ENCODE measurements at places on chromosomes 1 and 21. TPM values are rescaled to one million over a fixed set of nuclear protein-coding genes. Genes with fewer than 3 reads are reported as not detected.

GRCh38 chr1:100811808-100812207, 82.8 kb downstream of the EXTL2 start:
- no peak for DNase-seq
- H3K36me3 ChIP-seq = no peaks in the 10 kb centered on the region
- no peaks in the 10 kb centered on the region for H3K4me1 ChIP-seq
- H3K27ac ChIP-seq = no peak overlapping the region

DNA sequence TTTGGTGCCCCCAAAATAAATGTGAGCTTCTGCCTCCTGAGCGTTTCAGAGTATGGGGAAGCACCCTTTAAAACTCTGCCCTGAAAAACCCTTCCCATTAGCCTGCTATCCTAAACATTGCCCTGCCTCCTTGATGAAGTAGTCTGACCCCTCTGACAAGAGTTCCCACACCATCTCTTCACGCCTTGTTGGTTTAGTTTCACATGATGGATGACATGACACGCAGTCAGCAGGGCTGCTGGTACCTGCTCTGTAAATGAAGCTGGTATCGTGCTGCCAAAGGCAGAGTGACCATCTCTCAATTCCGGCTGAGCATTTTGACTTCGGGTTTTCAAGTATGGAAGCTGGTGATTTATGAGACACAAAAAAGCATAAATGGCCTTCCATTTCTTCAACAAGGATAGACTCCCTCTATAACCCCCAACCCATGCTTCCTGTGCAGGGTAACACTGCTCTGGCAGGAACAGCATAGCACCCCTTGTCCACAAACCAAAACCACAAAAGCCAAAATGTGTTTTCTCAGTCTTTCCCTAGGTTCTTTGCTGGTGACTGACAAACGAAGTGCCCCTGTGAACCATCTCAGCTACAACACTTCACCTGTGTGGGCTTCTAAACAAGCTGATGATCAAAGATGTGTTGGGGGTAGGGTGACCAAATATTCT, 444.6 kb downstream of the NUF2 start:
- H3K27ac ChIP-seq = no peak overlapping the region
- H3K4me3 ChIP-seq = no peak overlapping the region
- no peaks in the 10 kb centered on the region for H3K36me3 ChIP-seq

DNA sequence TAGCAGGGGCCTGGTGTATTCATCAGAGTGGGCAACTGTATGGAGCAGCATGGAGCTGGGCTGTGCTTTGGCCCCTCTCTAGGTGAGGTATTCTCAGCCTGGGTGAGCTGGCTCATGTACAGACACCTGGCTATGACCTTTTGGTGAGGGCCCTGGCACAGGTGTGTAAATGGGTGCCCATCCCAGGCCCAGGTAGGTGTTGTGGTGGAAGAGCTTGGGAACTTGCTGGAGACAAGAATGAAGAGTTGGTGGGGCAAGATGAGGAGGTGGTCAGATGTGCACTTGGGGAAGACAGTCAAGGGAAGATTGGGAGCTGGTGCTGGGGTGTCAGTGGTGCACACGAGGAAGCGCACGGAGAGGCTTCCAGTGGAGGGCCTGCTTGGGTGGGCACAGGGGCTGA, 95.5 kb downstream of the TRIM11 start:
- H3K4me1 ChIP-seq = no peaks in the 10 kb centered on the region
- H3K27me3 ChIP-seq = no peaks in the 10 kb centered on the region
- H3K27ac ChIP-seq = no peak overlapping the region
- DNase-seq = no peak
- no peak overlapping the region for H3K4me3 ChIP-seq

GRCh38 chr1:196056966-196057365, 551.3 kb downstream of the KCNT2 start:
- H3K4me3 ChIP-seq = no peak overlapping the region
- no peaks in the 10 kb centered on the region for H3K27me3 ChIP-seq
- H3K4me1 ChIP-seq = no peaks in the 10 kb centered on the region
- no peak overlapping the region for H3K27ac ChIP-seq

GRCh38 chr1:230268371-230269170, 157.6 kb downstream of the PGBD5 start:
- H3K4me3 ChIP-seq = no peak overlapping the region
- no peak for DNase-seq
- H3K27me3 ChIP-seq = no peaks in the 10 kb centered on the region
- H3K4me1 ChIP-seq = peaks cover 34% of the 10 kb centered on the region
- H3K36me3 ChIP-seq = no peaks in the 10 kb centered on the region

GRCh38 chr1:24955161-24955560, 25.1 kb upstream of the RUNX3 start:
- H3K27ac ChIP-seq = no peak overlapping the region
- no peaks in the 10 kb centered on the region for H3K36me3 ChIP-seq
- DNase-seq = no peak
- no peaks in the 10 kb centered on the region for H3K4me1 ChIP-seq

DNA sequence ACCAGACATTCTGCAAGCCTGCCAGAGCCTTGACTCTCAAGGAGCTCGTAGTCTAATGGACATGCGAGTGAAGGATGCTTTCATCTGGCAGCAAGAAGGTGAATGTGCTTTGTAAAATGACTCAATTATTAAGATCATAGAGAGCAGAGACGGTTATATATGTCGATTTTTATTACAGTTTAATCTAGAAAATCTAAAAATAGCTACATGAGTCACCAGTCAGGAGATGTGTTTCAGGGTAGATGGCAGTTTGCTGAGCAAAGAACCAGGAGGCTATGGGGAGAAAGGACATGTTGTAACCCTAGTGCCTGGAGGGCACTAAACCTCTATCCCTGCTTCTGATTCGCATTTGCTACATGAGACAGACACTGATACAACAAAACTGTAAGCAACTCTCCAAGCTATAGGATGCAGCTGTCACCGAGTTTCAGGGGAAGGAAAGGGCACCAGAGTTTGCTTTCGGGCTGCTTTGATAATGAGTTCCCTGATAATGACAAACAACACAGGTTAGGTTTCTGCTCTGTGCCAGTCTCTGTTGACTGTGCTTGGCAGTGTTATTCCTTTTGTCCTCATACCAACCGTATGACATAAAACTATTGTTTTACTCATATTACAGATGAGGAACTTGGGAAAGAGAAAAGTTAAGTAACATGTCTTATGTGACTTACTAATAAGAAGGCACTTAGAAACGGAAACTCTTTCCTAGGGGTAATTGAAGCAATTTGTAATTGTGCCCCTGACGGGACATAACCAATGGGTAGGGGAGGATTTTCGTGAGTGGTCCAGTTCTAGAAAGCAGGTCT, 43.2 kb downstream of the C1orf198 start:
- peaks cover 74% of the 10 kb centered on the region for H3K4me1 ChIP-seq
- H3K27me3 ChIP-seq = no peaks in the 10 kb centered on the region
- DNase-seq = no peak
- H3K36me3 ChIP-seq = no peaks in the 10 kb centered on the region

GRCh38 chr1:15090373-15090772, 63.2 kb upstream of the TMEM51 start:
- no peak overlapping the region for H3K4me3 ChIP-seq
- no peak overlapping the region for H3K27ac ChIP-seq
- H3K4me1 ChIP-seq = no peaks in the 10 kb centered on the region

GRCh38 chr1:92365378-92366039, 66.7 kb downstream of the RPAP2 start:
- DNase-seq = no peak
- no peak overlapping the region for H3K27ac ChIP-seq
- no peaks in the 10 kb centered on the region for H3K27me3 ChIP-seq
- H3K4me1 ChIP-seq = no peaks in the 10 kb centered on the region

GRCh38 chr1:159302095-159302494, at the start of gene FCER1A:
Gene FCER1A (plus strand): TSS chr1:159302336. CDS start chr1:159302365, 29 bp downstream.
- H3K27ac ChIP-seq = no peak within 1 kb of the TSS
- H3K27me3 ChIP-seq = no peaks in the 10 kb centered on the region
- H3K4me3 ChIP-seq = no peak within 1 kb of the TSS
- DNase-seq = no peak

- peaks cover 8% of the 10 kb centered on the region for H3K4me1 ChIP-seq
- no peak overlapping the region for H3K4me3 ChIP-seq
- no peak overlapping the region for H3K27ac ChIP-seq
- H3K27me3 ChIP-seq = no peaks in the 10 kb centered on the region
These were observed 64.6 kb downstream of the ERI3 start for GRCh38 chr1:44290250-44291094.

- H3K4me3 ChIP-seq = peak overlapping the region; percentile 95
- peaks cover 40% of the 10 kb centered on the region for H3K4me1 ChIP-seq
- no peak for DNase-seq
- peak overlapping the region; percentile 92 for H3K27ac ChIP-seq
These were observed 3.0 kb downstream of the APP start for GRCh38 chr21:26167593-26167992.

DNA sequence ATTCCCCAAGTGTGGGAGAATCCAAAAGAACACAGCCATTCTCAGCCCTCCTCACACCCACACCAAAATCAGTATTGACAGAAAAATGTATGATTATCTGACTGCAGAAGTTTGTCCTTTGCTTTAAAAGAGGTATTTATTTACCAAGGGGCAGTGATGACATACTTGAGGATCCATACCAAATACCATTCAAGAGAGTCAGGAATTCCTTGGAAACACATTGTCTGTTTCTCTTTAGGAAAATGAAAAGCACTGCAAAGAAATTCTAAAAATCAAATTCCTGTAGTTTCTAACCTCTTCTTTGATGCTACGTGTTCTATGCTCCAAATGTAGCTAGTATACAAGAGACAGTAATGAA, 509.6 kb upstream of the CXADR start:
- H3K27ac ChIP-seq = no peak overlapping the region
- H3K27me3 ChIP-seq = no peaks in the 10 kb centered on the region
- H3K36me3 ChIP-seq = no peaks in the 10 kb centered on the region
- no peak for DNase-seq
- H3K4me3 ChIP-seq = no peak overlapping the region
- no peaks in the 10 kb centered on the region for H3K4me1 ChIP-seq

GRCh38 chr1:181173761-181174447, 85.4 kb downstream of the IER5 start:
- no peaks in the 10 kb centered on the region for H3K36me3 ChIP-seq
- H3K4me1 ChIP-seq = peaks cover 5% of the 10 kb centered on the region
- no peak for DNase-seq
- H3K4me3 ChIP-seq = no peak overlapping the region
- no peak overlapping the region for H3K27ac ChIP-seq

- H3K27ac ChIP-seq = no peak overlapping the region
- DNase-seq = no peak
- H3K4me3 ChIP-seq = no peak overlapping the region
- peaks cover 22% of the 10 kb centered on the region for H3K4me1 ChIP-seq
- H3K36me3 ChIP-seq = no peaks in the 10 kb centered on the region
These were observed 5.5 kb downstream of the SH2D2A start for GRCh38 chr1:156811168-156811567.

DNA sequence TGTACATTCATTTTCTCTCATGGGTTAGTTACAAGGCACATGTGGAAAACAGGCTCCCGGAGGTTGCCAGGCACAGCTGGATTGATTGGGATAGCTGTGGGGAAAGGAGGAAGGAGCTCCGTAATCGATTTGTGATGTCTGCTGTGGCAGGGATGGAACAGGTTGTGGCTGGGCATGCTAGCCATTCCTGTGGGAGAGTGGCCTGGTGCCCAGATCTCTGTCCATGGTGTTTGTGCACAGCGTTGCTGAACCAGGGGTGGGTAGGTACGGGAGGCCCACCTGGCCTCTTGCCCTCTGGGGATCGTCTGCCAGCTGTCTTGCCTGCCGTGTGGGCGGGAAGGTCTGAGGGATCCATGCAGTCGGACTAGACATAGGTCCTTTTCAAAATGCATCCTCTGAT, 302.8 kb upstream of the VAMP3 start:
- H3K4me1 ChIP-seq = peaks cover 15% of the 10 kb centered on the region
- no peak overlapping the region for H3K27ac ChIP-seq
- no peak overlapping the region for H3K4me3 ChIP-seq
- no peaks in the 10 kb centered on the region for H3K36me3 ChIP-seq
- no peaks in the 10 kb centered on the region for H3K27me3 ChIP-seq
- no peak for DNase-seq

DNA sequence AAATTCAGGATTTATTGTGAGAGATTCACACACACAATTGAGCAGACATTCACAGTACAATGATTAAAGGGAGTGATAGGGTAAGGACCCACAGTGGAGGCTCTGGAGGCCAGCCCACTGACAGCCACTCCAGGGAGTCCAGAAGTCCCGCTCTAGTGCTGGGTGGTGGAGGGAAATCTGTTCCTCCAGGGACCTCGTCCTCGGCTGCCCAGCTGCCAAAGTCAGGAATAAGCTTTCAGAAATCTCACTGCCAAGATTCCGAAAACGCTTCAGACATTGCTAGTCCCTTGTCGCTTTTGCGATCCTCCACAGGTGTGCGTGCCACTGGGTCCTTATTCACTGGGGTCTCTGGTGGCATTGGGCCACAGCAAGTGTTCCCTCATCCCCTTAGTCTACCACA, 2.3 kb downstream of the MX1 start:
- no peaks in the 10 kb centered on the region for H3K36me3 ChIP-seq
- no peak for DNase-seq
- peaks cover 15% of the 10 kb centered on the region for H3K4me1 ChIP-seq
- H3K4me3 ChIP-seq = no peak overlapping the region
- no peak overlapping the region for H3K27ac ChIP-seq

DNA sequence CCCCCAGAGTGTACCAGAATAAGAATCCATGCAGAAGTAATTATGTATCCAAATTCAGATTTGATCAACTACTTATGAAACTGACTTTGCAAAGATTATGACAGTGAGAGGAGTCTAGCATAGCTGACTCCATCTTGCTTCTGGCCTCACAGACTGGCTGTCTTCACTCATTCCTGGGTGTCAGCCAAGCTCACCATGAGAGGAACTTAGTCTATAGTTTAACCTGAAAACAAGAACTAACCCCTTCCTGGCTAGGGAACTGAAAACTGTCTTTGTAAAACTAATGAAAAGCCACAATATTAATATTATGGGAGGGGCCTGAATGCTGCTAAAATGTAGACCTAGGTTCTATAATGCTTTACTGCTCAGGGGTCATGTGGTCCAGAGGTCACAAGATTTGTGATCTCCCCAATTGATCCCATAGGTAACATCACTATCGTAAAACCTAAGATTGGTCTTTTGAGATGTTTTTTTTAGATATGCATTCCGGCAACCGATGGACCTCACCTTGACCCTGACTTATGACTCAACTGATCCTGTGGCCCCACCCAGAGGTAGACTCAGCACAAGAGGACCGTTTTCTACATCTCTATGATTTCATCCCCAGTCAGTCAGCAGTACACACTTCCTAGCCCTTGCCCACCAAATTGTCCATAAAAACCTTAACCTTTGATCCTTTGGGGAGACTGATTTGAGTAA, 55.2 kb downstream of the ATP1B1 start:
- H3K36me3 ChIP-seq = no peaks in the 10 kb centered on the region
- peaks cover 5% of the 10 kb centered on the region for H3K4me1 ChIP-seq
- H3K27ac ChIP-seq = no peak overlapping the region
- no peak for DNase-seq
- H3K4me3 ChIP-seq = no peak overlapping the region

The CD101 gene
- total RNA-seq = 1.4 TPM

The IGSF9 gene
- not detected for total RNA-seq

The C1orf226 gene
- total RNA-seq = 5.1 TPM

The KIF17 gene
- total RNA-seq = 2.7 TPM

The LCE2C gene
- not detected for total RNA-seq

The KIAA0040 gene
- 15.6 TPM for total RNA-seq
